ENCODE measurements at places on chromosomes 3 and 15.

DNA sequence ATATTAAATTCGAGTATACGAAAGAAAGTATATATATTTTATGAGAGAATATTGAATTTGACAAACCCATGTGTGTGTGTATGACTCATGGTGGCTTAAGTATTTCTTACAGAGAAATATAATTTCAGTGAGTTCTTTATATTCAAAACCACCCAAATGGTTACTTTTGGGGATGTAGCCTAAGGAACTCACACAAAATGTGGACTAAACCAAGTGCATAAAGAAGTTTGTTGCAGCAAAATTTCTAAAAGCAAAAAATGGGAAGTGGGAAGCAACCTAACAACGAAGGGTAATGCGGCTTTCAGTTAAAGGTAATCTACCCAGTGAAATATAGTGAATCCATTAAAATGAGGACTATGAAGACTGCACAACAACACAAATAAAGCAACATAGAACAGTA lies 277.1 kb downstream of the EDEM1 start:
- no peak for DNase-seq

- DNase-seq: no peak
Measured at GRCh38 chr3:55795296-55795695, 308.2 kb upstream of the WNT5A start.

DNA sequence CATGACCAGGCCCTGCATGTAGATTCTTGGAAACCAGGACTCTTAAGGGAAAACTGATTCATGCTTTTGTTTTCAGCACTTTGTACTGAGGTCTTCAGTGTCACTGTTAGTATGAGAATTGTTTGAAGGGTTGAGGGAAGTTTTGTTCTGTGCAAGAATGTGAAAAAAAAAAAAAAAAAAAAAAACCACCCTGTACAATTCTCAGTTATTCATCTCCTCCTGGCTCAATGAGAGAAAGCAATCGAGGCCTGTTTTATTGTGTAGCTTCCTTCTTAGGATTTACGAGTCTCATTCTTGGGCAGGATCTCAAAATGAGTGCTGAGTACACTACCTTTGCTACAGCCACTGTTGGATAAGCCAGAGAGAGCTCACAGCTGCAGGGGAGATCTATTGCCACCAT lies 469.5 kb downstream of the CNTN4 start:
- DNase-seq: peak; percentile 76

DNA sequence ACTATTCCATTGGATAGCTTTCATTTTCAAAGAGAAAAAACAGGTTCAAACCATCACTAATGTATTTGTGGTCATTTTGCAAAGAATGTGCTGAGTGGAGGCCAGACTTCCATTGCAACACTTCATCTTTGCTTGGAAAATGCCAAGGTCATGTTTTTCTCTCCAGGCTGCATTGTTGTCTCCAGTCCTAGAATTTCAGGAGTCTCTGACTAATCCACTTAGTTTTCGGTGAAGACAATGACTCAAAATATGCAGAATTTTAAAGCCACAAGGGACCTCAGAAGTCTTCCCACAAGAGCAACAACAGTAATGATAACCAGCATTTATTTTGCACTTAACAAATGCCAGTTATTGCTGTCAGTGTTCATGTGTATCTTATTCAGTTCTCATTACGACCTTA lies 277.0 kb downstream of the RYR3 start:
- DNase-seq: no peak

GRCh38 chr15:53829471-53829870 lies 70.0 kb upstream of the WDR72 start:
- DNase-seq: no peak

DNA sequence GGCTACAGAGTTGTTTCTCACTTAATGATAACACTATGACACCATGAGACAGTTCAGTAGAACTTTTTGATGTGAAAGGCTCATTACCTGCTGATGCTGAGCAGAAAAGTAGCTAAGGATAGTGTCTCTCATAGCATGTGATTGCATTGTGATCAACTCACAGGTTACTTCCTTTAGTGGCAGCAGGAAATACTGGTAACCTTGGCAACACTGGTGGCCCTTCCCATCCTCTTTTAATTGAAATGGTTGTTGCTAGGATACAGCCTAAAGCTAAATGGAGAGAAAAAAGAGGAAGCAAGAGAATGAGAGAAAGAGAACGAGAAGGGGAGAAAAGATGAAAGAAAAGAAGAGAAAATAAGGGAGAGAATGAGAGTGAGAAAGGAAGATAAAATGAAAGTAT lies 204.7 kb upstream of the GAP43 start:
- DNase-seq: no peak

DNA sequence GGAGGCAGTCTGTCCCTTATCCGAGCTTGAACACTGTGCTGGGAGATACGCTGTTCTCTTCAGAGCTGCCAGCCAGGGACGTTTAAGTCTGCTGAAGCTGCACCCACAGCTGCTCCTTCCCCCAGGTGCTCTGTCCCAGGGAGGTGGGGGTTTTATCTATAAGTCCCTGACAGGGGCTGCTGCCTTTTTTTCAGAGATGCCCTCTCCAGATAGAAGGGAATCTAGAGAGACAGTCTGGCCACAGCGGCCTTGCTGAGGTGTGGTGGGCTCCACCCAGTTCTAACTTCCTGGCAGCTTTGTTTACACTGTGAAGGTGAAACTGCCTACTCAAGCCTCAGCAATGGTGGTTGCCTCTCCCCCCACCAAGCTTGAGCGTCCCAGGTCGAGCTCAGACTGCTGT lies 319.9 kb upstream of the GRM7 start:
- DNase-seq: no peak

DNA sequence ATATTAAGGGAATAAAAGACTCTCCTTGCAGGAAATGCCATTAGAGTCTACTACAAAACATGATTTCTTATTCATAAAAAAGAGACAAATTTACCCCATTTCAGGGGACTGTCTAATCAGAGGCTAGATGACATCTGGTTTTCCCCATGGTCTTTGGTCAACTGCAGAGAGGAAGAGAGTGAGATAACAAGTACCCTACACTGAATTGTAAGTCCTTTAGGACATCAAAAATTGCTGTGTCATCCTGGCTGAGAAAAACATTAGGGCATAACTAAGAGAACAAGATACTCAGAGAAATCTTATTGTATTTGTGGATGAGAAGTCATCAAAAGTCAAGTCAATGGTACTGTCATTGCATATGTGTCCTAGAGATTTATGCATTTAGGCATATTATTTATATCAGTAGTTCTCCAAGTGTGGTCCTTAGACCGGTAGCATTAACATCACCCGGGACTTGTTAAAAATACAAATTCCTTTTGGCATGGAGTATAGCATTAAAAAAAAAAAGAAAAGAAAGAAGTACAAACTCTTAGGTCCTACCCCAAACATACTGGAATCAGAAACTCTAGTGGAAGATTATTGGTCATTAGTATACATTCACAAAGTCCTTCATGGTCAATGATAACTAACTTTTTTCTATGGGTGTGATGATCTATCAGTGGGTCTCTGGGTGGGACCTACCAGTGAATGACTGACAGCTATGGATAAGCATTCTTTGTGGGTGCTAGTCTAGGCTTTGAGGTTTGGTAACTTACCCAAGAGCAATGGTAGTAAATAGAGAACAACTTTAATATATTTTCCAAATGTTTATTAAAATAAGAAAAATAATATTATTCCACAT lies 29.0 kb upstream of the TBC1D5 start:
- no peak for DNase-seq

GRCh38 chr3:125965505-125965904 lies 3.5 kb upstream of the ROPN1B start:
- DNase-seq: no peak

DNA sequence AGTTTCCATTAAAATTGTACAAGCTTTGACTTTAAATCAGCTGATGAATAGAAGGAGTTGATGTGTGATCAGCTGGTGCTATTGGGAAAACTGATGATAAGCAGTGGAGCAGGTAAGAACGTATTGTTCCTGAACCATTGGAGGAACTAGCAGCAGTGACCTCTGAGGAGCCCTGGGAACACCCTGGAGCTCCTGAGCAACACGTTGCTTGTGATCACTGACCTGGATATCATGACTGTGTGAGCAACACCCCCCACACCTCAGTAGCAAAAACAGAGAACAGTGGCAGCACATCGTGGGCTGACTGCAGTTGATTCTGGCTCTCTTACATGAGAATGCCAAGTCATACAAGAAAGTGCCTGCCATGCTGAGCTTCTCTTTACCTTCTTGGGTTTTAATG lies 72.9 kb downstream of the BLM start:
- DNase-seq: no peak

DNA sequence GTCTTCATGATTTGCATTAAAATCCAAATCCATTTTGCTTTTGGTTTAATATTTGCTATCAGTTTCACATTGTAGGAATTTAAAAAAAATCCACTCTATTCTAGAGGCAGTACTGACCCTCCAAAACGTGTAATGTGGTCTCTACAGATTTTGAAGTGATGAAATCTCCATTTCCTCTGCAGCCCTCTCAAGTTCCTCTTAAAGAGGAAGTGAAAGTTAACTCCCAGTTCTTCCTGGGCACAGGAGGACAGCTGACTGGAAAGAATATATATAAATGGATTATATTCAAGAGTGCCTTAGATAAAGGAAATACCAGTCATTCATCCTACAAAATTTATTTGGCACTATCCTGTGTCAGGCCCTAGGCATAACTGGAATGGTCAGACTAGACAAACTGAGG lies 83.5 kb upstream of the PLCL2 start:
- no peak for DNase-seq

GRCh38 chr3:187150599-187150998 lies 11.3 kb upstream of the RPL39L start:
- no peak for DNase-seq

- DNase-seq: no peak
Measured at GRCh38 chr3:36600404-36600803, 163.9 kb downstream of the DCLK3 start.

DNA sequence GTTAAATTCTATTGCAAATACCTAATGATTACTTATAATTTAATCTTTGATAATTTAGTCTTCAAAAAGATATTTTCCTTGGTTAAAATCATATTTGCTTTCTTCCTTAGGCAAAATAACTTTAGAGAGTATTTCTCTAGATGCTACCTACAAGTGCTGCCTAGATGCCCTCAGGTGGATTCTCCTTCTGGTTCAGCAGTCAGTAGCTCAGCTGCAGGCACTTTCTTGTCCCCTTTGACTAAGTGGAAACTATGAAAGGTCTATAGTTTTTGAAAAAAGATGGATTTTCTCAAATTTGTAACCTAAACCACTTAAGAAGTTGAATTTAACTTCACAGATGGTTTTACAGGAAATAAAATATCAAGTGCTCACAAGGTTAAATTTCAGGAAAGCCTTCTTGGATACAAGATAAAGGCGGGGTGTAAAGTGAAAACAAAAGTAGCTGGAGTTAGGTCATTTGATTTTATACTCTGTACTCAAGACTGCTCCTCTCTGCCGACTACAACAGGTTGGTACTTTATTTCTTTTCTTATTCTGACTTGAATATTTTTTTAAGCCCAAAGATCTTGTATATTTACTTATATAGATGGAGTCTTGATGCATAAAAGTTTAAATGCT lies at the start of gene ACKR4:
Gene ACKR4 (plus strand): TSS at position 455 of the 618 bp plus-strand sequence. CDS start 3,128 bp downstream, outside the sequence.
- DNase-seq: no peak

DNA sequence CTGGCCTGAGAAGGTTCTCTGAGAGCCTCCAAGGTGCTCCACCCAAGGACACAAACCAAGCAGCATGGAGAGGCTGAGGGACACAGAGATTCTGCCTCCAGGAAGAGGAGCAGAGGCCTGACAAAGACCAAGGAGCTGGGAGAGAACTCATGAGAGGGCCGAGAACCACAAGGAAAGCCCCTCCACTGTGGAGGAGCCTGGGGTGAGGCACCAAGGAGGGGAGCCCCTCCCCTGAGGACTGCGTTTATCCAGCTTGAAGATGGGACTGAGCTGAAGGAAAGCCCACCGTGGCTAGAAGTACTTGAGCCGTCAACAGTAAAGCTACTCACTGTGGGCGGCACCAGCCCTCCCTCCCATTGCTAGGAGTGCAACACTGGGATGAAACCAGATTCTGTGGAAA lies 63.1 kb upstream of the MEF2A start:
- DNase-seq: no peak

DNA sequence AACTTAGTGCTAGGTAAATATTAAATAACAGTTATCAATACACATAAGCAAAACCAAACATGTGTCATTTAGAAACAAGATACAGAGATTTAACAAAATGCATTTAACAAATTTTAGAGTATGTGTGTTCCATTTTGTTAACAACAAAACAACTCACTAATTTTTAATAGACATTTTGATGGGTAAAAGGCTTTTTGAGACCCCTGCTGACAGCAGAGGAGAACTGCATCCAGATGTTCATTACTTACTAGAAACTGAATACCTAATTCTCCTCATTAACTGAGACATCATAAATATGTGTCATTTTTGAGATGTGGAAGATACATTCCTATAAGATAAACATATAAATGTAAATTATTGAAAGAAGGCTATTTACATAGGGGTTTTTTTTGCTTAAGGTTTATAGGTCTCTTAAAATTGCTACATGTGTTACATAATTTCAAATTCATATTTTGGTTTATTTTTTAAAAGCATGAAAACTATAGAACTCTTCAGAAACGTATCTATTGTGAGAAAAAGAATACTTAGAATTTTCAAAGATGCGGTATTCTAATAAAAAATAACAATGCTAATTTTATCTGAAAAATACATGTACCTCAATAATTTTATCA lies 1009.8 kb downstream of the TUSC7 start:
- DNase-seq: no peak

DNA sequence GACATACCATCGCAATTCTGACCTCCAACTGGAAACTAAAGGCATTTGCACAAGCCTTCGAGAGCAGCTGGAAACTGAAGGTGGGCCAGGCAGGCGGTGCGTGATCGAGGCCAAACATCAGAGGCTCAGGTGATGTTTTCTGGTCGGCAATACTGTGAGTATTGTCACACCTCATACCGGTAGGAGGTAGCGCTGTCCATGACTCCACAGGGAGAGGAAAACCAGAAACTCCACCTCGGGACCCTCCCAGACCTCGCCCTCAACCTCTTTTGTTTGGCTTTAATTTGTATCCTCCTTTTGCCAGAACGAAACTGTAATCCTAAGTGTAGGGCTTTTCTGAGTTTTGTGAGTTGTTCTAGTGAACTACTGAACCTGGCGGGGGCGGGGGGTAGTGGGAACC lies 43.6 kb downstream of the LDHAL6B start:
- DNase-seq: no peak

Measured in skin of body (tissue), 3 donors.